RKO (cell line): ENCODE measurements at places on chromosomes 4 and X.
A peak's percentile ranks its signal among the peaks of the same experiment; 100 is the strongest.

- DNase-seq, result no peak
These were observed 421.2 kb upstream of the NWD2 start for GRCh38 chr4:36823199-36823967.

DNA sequence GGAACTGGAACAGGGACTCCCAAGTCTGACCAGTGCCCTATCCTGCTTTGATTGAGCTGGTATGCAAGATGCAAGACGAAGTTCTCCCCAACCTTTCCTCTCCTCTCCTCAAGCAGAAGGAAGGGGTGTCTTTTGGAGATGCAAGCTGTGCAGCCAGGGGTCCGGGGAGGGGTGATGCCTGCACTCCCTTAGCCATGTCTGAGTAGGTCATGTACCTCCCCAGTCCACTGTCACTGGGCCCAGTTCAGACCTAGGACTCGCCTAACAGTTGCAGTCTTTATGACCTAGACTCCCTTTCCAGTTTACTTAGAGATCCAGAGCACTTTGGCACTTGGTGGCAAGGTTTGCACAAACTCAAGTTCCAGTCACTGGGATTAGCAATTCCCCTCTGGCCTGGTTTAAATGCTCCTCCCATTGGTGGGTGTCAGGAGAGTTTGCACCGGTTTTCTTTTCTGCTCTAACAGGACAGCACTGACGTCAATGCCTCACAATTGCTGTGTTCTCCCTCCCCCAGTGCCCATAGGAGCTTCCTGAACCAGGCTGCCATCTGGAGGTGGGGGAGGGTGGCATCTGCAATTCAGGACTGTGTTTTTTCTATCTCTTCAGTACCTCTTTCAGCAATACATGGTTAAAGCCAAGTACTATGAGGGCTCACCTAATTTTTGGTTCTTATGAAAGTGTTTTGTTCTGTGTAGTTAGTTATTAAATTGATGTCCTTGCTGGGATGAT, 782.2 kb downstream of the ARAP2 start:
- DNase-seq, result no peak

DNA sequence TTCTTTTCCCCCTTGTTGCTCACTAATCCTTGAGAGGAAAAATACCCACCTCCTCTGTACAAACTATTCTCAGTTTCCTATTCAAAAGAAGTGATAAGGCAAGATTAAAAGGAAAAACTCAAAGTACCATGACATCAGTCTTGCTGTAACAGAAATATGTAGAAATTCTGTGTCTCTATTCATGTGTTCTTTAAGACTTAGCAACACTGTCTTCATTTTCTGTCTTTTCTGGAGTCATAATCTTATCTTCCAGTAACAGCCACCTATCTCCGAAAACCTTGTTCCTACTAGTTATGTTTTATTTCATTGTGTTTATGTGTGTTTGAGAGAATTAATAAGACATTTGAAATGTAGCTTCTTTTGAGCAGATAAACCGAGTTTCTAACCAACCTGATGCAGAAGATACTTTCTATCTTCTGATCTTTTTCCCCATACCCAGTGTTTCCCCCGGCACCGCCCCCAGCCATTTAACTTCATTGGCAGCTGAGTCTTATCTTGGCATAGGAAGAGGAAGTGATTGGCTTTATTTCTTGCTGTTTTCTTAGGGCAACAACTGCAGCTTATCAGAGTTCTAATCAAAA, 8.0 kb downstream of the FAM241A start:
- DNase-seq, result no peak

DNA sequence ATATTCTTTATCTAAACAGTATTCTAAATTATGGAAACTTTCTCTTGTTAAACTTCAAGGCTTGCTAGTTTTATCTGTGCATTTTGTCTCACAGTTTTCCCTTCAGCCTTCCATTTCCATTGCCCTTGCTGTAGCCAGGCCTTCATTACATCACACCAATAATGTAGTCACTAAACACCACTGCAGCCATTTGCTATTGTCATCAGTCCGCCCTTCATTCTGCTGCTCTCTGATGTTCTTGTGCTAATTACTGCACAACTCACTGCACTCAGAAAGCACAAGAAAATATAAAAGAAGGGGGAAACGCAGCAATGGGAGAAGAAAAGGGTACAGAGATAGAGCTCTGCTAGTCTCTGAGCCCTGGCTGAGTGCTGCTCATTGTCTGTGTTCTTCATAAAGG, 239.6 kb upstream of the FSTL5 start:
- DNase-seq, result no peak

GRCh38 chrX:39828971-39829370, 268.8 kb downstream of the BCOR start:
- DNase-seq, result no peak

DNA sequence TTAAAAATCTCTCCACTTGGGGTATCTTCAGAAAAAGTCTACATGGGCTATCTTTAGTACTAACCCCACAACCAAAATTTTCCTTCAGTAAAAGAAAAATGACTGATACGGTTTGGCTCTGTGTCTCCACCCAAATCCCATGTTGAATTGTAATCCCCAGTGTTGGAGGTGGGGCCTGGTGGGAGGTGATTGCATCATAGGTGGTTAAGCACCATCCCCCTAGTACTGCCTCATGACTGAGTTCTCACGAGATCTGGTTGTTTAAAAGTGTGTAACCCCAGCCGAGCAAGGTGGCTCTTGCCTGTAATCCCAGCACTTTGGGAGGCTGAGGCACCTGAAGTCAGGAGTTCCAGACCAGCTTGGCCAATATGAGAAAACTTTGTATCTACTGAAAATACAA, 66.8 kb downstream of the USP46 start:
- no peak for DNase-seq

DNA sequence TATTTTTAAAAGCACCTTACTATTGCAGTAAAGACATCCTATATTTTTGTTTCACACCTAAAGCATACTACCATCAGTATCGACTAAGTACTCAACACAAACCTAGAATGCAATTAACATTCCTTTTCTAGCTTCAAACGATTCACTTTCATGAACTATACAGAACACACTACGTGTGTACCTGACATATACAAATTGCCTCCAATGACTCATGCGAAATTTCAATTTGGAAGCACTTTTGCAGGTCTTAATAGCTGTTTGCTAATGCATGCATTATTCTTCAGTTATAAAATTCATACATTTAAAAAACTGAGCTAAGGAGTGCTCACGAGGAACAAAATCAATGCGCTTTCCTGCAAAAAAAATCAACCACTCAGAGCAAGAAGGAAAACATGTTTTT, 19.7 kb upstream of the GPM6B start:
- no peak for DNase-seq

DNA sequence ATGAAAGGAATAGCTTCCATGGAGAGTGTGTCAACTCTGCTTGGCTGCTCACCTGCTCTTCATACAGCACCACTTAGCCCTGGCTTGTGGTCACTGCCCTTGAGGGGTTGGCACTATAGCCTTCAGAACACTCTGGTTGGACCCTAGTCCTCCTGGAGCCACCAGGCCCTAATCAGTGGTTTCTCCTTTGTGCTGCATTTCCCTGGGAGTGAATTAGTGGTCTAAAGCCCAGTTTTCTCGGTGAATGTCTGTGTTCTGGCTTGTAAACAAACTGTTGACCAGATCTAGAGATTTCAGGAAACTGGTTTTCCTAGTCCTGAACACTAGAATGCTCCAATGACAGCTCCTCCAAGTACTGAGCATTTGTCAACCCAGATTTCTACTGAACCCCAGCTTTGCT, 28.6 kb upstream of the TMEM154 start:
- no peak for DNase-seq

DNA sequence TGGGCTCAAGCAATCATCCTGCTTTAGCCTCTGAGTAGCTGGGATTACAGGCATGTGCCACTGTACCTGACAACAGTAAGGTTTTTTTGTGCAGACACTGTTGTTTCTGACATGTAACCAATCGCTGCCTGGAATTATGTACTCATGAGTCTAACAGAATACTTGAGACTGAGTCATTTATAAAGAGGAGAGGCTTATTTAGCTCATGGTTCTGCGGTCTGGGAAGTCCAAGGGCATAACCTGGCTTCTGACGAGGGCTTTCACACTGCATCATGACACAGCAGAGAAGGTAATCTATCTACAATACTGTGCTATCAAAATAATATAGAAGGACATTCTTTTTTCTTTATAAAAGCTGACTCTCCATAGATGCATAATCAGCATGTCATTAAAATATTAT, 115.5 kb upstream of the STOX2 start:
- DNase-seq, result peak; percentile 19

GRCh38 chr4:140757232-140757630, 1.0 kb upstream of the TBC1D9 start:
- no peak for DNase-seq

DNA sequence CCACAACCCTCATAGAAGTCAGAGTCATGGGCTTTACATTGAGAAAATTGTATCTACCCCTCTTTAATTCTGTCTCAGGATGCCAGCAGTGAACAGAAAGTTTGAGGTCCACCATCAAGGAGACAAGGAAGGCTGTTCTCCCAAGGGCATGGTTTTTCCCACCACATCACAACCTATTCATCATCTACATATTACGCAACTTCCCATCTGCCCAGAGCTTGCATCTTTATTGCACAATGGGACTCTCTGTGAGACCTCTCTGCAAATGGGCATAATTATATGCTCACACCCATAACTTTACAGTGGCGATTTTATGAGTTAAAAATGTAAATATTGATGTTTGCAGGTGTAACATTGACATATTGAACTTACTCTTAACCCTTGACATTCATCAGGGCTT, 38.9 kb downstream of the PAGE2 start:
- DNase-seq, result no peak

GRCh38 chrX:24607616-24608015, 39.5 kb downstream of the PCYT1B start:
- no peak for DNase-seq

DNA sequence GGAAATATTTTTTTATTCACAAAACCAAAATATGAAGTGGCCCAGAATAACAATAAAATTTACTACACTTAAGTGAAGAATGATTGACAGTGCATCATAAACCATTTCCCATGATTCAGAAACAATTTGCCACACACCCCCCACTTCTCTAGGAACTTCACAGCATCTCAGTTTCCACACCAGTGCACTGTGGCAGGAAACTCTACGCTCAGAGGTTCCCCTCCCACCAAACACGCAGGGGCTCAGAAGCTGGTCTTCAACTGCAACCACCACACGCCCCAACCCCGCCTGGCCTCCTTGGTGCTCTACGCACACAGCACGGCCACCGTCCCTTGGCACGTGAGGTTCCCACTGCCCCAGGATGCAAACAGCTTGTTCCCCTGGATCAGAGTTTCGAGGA, 63.7 kb downstream of the ZFYVE28 start:
- DNase-seq, result no peak

DNA sequence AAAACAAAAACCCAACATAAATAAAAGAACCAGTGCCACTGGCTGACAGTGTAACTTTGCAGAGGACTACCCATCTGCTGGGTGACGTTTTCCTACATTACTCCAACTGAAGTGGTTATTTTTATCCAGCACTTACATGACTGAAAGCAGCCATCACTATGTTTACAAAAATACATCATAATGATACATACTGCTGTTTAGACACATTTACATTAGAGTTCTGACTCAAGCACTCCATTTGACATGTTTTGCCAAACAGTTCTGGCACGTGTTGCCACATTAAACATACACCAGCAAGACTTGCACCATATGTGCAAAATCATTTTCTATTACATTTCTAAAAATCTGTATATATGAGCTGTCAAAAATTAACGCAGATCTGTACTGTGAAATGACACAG, 39.6 kb downstream of the BEND4 start:
- DNase-seq, result no peak

DNA sequence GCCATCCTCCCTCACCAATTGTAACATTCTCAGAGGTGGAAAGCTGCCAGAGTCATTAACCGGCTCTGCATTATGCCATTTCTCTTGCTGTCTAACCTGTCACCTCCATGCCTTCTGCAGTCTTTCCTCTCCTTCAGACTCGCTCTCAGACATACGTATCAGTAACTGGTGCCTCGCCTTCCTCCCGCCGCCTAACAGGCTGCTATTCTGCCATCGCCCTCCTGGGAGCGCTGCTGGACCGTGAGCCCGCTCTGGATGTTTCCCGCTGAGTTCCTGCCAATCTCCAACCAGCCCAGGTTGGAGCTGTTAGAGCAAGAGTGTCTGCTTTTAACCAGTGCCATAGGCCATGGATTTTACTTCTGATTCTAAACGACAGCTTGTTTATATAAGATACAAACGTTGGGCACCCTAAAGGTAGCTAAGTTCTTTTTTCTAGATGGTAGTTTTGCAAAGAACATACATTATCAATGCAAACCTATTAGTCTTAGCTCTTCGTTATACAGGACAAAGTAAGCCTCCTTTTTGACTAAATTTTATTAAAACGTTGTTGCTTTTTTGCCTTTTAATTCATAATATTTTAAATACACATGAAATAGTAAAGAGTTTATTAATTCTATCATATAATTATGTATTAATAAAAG, 59.5 kb upstream of the NEIL3 start:
- DNase-seq, result no peak

DNA sequence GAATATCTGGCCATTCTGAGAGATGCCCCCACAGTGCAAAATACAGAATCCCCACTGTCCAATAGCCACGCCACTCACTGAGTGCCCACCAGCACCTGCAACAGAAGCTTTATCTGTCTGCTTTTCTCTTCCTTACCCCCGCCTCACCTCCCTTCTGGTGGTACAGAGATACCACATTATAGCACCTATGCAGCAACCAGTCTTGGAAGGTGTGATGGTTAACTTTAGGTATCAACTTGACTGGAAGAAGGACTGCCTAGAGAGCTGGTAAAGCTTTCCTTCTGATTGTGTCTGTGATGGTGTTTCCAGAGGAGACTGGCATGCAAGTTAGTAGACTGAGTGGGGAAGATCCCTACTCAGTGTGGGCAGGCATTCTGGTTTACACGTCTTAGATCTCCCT, 61.8 kb upstream of the TXK start:
- DNase-seq, result no peak

- DNase-seq, result no peak
These were observed 19.6 kb downstream of the VBP1 start for GRCh38 chrX:155235891-155236290.

DNA sequence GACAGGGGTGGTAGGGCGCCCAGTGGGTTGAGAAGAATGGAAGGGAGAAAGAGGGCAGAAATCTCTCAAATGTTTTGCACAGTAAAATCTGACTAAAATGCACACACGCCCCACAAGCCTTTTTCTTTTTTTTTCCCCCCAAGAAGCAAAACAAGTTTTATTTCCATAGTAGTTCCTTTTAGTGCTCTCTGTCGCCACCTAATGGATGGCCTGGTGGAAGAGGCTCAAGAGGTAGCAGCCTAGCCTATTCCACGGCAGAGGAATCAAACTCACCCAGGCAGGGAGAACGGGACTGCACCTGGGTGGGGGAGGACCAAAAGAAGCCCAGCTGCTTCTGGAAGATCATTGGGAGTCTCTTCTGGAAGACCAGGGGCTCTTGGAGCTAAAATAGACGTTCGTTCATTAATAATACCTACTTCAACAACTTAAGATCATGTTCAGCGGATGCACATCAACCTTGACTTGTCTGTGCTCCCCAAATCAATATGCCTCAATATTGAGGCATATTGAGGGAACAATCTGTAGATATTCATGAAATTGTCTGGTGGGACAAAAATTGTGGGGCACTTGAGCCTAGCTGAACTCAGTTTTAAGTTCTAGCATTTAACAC, 31.6 kb upstream of the IRAK1 start:
- DNase-seq, result peak; percentile 62
